NCI-H774 (cell line): ENCODE measurements at places on chromosomes 12 and 14.

GRCh38 chr12:49109641-49110463 is 795 bp downstream of the LMBR1L start:
- no peak for DNase-seq

DNA sequence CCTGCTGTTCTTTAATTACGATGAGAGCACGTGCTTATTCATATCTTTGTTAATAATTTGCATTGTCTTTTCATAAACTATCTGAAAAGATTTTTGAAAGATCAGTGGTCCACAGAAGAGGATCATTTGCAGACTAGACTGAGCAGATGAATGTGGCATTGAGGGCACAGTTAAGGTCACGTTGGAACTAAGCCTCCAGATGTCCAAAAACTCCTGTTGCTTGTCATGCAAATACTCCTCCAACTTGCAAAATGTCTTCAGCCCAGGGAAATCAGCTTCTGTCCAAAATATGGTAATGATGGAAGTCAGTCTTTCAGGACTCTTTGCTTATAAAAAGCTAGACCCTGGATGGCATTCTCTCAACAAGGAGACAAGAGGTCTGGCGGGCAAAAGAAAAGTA is 201.6 kb upstream of the TMEM260 start:
- no peak for DNase-seq

DNA sequence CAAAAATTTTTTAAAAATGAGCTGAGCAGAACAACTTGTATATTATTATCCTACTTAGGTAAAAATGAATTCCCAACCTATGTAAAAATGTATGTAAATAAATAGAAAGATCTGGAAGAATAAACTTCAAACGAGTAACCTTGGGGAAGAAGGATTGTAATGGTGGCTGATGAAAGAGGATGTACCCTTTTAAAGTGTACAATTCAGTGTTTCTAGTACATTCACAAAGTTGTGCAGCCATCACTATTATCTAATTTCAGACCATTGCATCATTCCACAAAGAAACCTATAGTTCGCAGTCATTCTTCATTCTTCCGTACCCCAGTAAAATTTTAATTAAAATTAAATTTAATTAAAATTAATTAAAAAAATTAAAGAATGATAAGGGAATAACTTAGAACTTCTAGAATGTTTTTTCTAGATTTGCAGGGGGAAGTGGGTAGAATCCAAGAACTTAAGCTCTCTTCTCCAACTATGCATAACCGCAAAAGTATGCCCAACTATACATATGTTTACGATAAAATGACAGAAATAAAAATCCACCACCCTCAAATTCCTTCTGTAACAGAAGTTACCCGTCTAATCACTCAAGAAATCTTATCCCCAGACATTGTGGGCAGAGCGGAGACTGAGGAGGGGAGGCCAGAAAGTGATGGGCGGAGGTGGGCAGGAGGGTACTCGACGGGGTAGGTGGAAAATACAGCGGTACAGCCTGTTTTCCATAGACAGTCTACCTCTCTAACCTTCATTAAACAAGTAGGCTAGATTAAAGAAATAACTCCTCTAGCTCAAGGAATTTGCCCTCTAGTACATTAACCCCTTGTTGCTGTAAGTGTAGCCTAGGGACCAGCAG is 921 bp downstream of the DEPDC4 start:
- no peak for DNase-seq

- DNase-seq = no peak
These were observed 125.2 kb upstream of the EVL start for GRCh38 chr14:99940064-99940463.

- no peak for DNase-seq
These were observed 12.6 kb upstream of the EDDM3A start for GRCh38 chr14:20732979-20733635.
